ENCODE measurements at places on chromosomes 7 and 10.

GRCh38 chr7:39357648-39358047, 208.6 kb upstream of the YAE1 start:
- DNase-seq, result no peak

GRCh38 chr10:42934351-42934811, 142.5 kb upstream of the RET start:
- no peak for DNase-seq

DNA sequence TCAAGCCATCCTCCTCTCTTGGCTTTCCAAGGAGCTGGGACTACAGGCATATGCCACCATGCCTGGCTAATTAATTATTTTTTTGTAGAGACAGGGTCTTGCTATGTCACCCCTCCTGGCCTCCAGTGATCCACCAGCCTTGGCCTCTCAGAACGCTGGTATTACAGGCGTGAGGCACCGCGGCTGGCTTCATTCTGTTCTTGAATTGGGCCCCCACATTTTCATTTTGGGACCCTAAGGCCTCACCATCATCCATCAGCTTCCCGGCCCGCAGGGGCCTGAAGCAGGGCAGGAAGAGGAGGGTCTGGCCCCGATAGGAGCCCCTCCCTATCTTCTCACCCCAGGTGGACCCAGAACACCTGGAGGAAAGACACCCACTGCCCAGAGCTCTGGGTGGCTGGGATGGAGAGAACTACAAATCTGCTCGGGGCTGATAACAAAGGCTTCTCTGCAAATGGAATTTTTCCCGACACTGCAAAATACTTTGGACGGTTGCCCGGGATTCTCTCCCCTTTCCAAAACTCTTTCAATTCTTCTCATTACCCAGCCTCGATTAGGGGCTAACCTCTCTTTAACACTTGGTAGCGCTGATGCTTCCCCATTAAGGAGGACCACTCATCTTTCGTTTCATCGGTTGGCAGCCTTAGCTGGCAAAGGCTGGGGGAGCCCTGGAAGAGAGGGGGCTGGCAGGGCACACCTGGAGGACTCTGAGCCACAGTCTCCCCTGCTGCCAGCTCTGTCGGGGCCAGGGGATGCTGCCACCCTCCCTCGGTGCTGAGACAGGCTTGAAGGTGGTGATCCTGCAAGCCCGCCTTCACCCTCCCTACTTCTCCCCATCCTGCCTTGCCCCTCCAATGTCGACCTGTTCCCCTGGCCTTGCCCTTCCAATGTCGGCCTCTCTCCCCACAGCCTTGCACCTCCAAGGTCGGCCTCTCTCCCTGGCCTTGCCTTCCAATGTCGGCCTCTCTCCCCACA, 81.0 kb upstream of the GNA12 start:
- no peak for DNase-seq

- DNase-seq, result peak; percentile 63
Measured at GRCh38 chr10:43396061-43396927, 12.7 kb downstream of the HNRNPF start.

DNA sequence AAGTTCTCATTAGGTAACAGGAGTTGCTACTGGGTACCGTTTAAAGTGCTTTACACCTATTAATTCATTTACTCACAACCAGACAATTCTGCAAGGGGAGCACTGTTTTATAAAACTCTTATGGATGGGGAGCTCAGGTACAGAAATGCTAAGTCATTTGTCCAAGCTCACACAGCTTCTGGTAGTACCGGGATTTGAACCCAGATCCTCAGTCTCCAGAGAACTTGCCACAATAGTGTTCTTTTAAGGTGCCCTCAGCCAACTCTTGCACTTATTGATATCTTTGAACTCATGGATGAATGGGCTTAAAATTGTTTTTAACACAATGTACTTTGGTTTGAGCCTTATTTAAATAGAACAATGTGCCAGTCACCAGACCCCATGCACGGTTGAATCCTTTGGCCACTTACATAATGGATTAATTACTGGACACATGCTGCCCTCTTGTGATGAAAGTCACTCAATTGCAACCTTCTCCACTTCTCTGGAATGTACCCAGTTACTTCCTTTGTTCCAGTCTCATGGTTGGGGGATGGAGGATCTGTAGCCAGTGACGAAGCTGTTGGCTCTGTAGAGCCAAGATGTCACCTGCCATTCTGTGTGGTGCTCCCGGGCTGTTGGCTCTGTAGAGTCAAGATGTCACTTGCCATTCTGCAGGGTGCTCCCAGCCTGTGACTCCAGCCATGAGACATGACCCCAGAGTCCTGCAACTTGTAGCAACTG, 65.6 kb downstream of the NOD1 start:
- no peak for DNase-seq

DNA sequence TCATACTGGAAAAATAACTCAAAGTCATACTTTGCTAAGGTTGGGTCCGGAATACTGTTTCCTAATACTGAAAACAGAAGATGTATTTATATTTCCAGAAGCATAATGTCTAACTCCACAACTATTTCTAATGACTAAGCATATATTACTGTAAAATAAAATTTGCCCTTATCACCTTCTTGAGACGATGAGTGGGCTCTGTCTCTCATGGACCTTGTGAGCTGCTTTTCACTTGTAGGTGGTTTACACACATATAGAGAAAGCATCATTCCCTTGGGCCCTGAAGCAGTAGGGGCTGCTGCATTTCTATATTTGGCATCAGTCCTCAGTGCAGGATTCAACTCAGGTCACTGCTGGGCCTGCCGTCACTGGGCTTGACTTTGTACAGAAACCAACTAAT, 10.7 kb upstream of the FAM13C start:
- DNase-seq, result no peak

DNA sequence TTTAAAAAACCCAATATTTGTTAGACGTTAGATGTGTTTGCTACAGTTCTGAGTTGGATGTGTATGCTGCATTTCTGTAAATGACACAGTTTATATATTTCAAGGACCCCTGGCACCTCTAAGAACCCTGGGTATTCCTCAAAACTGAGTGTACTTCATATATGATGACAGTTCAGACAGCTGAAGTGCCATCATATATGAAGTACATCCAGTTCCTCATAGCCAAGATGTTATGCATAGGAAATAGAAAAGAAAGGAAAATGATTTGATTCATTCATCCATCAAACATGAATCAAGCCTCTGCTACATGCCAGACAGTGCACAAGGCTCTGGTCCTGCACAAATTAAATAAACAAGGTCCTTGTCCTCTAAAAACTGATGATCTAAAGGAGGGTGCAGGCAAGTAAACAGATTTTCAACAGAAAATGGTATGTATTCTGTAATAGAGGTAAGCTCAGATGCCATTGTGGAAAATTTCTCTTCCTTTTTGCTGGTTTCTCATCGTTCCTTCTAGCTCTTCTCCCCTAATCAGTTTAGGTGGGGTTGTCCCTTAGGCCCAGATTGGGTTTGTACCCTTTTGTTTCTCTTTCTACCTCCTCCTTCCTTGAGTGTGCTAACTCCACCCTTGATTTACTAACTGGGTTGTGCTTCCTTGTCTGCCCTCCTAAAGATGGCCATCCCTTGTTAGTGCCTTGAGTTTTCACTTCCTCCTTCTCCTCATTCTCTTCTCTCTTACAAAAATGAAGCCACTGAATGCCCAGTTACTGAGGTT, 25.3 kb upstream of the SMIM30 start:
- no peak for DNase-seq

All from activated effector memory CD4-positive, alpha-beta T cell treated with Interleukin-2 at 50 U/mL for 16 hours (primary cell).